Activated CD4-positive, CD25-positive, alpha-beta regulatory T cell treated with anti-CD3 and anti-CD28 coated beads, Interleukin-2, amount 50 U/mL, for 24 hours (primary cell): ENCODE measurements at places on chromosomes 12 and 14.

GRCh38 chr12:2895511-2895910 is 4.8 kb downstream of the TULP3 start:
- no peak for ATAC-seq

DNA sequence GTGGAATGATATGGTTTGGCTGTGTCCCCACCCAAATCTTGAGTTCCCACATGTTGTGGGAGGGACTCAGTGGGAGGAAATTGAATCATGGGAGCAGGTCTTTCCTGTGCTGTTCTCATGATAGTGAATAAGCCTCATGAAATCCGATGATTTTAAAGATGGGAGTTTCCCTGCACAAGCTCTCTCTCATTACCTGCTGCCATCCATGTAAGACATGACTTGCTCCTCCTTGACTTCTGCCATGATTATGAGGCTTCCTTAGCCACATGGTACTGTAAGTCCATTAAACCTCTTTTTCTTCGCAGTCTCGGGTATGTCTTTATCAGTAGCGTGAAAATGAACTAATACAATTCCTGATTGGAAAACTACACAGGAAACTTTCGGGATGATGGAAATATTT is 100.5 kb downstream of the TSHR start:
- no peak for ATAC-seq

DNA sequence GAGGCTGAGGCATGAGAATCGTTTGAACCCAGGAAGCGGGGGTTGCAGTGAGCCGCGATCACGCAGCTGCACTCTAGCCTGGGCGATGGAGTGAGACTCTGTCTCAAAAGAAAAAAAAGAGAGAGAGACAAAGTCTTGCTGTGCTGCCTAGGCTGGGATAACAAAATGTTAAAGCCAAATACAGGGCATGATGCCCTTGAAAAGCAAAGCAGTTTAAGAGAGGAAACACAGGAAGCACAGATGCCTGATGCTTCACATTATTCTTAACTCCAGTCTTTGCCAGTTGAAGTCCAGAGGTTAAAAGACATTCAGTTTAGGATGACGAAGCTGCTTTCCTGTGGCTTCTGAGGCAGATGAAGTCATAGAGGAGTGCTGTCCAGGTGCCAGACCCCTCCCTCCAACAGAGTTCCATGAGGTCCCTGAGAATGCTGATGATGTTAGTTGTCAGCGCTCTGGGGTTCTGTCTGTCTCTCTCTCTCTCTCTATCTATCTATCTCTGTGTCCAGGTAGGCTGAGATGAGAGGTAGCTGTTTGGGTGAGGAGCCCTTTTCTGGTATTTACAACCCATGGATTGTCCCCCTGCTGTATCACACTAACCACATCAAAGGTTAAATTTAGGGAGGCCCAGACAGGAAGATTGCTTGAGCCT is 4.9 kb upstream of the MRPL52 start:
- no peak for ATAC-seq

DNA sequence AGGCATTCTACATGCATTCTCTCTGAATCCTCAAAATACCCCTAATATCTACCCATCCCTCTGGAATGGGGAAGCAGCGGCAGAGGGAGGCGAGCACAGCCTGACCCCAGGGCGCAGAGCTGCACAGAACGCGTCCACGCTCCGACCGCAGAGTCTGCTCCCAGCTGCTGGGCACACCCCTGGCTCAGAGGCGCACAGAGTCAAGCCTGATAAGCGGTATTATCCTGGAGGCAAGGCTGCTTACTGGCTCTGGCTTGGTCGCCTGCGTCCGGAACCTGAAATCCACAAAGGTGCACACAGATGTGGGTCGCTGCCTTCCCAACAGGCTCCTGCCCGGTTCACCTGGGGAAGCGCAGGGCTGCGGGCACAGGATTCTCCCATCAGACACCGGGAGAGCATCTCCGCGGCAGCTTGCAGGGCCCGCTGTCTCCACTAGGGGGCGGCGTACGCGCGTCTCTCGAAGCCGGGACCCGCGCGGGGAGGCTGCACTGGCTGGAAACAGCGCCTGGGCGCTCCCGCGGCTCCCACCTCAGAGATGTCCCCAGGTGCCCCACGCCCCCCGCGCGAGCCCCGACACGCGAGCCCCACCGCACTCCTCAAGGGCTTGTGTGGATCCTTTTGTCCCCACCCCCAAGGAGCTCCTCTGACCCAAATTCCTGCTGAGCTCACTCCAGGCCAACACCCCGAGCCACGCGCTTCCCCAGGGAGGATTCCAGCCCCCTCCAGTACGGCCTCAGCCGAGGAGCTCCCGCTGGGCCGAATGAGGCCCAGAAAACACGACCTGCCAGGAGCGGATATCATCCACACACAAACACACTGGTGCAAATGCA is 120.1 kb upstream of the FZD10 start:
- ATAC-seq, result no peak

DNA sequence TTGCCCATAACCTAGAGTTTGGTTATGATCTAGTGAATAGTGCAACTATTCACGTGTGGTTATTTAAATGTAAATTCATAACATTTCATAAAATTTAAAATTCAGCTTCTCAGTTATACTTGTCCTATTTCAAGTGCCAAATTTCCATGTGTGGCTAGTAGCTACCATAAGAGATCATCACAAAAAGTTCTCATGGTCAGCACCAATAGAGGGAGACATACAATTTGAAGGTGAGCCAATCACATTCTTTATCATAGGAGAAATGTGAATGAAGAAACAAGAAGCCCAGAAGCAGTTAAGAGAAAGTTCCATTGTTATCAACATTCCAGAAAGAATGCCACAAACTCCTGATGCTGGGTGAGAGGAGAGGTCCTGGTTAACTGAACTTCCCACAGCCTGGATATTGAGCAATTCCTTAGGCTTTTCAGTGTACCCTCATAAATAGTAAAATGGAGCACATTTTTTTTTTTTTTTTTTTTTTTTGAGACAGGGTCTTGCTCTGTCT is 892.9 kb upstream of the USP15 start:
- no peak for ATAC-seq

- ATAC-seq, result no peak
Measured at GRCh38 chr14:98578204-98578603, 693.8 kb downstream of the BCL11B start.

DNA sequence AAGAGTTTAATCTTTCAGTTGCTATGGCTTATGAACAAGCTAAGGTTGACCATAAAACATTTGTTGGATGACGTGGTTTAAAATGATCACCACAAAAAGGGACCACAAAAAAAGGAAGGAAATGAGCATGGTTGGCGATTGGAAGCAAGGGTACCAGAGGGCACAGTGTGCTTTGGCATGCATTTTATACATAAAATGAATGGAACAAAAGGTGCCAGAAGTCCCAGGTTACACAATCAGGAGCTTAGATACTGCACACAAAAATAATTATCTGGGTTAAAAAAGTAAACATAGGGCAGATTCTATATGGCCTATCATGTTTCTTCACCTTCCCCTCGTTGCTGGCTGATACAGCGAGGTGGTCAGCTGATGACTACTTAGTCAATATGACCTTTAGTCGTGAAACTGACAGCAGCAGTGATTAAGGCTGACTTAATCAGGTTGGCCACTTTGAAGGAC is 50.7 kb downstream of the ZC3H14 start:
- peak; percentile 38 for ATAC-seq

- ATAC-seq, result no peak
Measured at GRCh38 chr12:64569923-64570691, 40.2 kb upstream of the RASSF3 start.

DNA sequence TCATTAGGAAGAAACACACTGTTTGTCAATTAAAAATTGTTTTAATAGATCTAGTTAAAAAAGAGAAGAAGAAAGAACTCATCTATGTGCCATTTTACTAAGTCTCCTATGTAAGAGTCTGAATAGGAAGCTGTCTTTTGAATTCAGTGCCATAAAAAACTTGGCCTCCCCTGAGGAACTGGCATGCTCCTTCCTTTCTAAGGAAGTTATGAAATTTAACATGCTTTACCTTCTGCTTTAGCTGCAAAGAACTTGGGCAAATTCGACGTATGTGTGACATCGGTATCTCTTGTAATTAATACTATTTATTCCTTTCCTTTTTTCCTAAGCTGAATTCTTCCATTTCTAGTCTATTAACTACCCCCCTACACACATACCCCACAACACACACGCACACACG is 12.5 kb downstream of the TM7SF3 start:
- no peak for ATAC-seq

GRCh38 chr14:70640938-70641547 is 673 bp upstream of the TTC9 start:
- peak; percentile 81 for ATAC-seq

- no peak for ATAC-seq
Measured at GRCh38 chr14:43795600-43796228, 711.4 kb downstream of the FSCB start.

GRCh38 chr14:53626761-53627160 is 329.9 kb downstream of the BMP4 start:
- ATAC-seq, result no peak
